Daoy (cell line): ENCODE measurements at places on chromosomes 3 and 15. TPM values are rescaled to one million over a fixed set of nuclear protein-coding genes. Genes with fewer than 3 reads are reported as not detected.

DNA sequence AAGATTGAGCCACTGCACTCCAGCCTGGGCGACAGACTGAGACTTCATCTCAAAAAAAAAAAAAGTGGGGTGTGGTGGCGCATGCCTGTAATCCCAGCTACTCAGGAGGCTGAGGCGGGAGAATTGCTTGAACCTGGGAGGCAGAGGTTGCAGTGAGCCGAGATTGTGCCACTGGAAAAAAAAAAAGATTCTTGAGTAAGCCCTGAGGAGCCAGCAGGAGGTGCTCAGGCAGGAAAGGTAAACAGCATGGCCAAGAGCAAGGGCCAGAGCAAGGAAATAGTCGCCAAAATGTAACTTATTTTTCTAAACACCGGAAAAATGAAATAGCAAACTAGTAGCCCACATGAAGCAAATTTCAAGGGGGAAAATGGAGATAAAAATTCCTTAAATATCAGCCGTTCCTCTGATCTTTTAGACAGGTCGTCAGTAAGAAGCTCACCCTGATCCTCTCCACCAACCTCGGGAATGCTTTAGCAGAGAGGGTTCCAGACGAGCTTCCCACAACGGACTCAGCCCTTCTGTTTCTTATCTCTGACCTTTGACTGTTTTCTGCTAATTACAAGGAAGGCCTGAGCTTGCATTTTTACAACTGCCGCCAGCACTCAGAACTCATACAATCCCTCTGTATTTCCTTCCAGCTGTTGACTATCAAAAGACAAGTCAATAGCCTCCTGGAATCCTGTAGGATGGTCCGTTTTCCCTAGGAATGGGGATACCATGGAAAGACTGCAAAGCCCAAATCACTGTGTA is 45.0 kb upstream of the AKAP13 start:
- DNase-seq: no peak

Gene CHRNA7
- total RNA-seq: 2.5 and 4.7 TPM in 2 replicates

Gene STXBP5L
- 0.09 and 0.17 TPM in 2 replicates for total RNA-seq

GRCh38 chr3:122988508-122988907 is 39.1 kb downstream of the SEMA5B start:
- DNase-seq: no peak

DNA sequence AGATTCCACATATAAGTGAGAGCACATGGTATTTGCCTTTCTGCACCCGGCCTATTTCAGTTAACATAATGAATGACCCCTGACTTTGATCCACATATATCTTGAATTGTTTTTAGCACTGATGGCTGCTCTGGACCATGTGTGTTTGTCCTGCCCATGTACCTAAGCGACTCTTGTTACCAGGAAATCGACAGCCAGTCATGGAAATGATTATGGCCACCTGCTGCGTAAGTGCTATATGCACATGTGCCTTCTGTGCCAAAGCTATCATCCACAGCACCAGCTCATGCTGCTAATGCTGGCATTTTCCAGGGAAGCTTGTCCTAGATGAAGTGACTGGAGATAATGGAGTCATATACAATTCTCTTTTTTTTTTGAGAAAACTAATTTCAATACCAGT is 103.7 kb downstream of the PEX5L start:
- DNase-seq: no peak

- no peak for DNase-seq
These were observed 166.1 kb downstream of the LRRK1 start for GRCh38 chr15:101085311-101085700.

- DNase-seq: no peak
These were observed 3.0 kb downstream of the SELENOT start for GRCh38 chr3:150605998-150606641.

- DNase-seq: no peak
These were observed 234.8 kb upstream of the ARPP21 start for GRCh38 chr3:35404571-35404970.

GRCh38 chr3:101203411-101203810 is 117.0 kb downstream of the IMPG2 start:
- peak; percentile 29 for DNase-seq

Gene CD86
- 0.15 and 0.29 TPM in 2 replicates for total RNA-seq

DNA sequence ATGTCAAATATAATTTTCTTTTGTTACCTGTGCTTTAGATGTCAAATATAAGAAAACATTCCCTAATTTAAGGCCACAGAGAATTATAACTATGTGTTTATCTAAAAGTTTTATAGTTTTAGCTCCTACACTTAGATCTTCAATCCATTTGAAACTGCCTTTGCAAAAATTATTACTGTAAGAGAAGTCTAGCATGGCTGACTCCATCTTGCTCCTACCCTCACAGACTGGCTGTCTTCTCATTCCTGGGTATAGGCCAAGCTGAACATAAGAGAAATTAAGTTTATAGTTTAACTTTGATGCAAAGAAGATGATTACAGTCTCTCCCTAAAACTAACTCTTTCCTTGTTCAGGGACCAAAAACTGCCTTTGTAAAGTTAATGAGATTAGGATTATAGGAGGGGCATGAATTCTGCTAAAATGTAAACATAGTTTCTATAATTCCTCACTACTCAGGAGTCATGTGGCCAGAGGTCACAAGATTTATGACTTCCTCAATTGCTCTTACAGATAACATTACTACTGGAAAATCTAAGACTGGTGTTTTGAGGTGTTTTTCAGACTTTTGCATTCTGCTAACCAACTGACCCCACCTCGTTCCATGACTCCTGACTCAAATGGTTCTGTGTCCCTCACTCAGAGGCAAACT is 184.0 kb downstream of the BCHE start:
- DNase-seq: no peak

- peak; percentile 17 for DNase-seq
These were observed 20.8 kb downstream of the DPH3 start for GRCh38 chr3:16243706-16244490.

GRCh38 chr3:356952-357351 is 160.4 kb downstream of the CHL1 start:
- no peak for DNase-seq

- no peak for DNase-seq
These were observed 10.5 kb downstream of the LTF start for GRCh38 chr3:46454209-46454595.

Gene PLA2G4D
- not detected in 2 replicates for total RNA-seq

Gene GRM7
- total RNA-seq: not detected in 2 replicates

Gene ECE2
- not detected in 2 replicates for total RNA-seq

Gene CIDEC
- total RNA-seq: not detected in 2 replicates

- no peak for DNase-seq
These were observed 111.0 kb downstream of the LRRK1 start for GRCh38 chr15:101029971-101030661.

GRCh38 chr3:139522421-139522820 is 17.1 kb downstream of the RBP1 start:
- DNase-seq: no peak

GRCh38 chr15:68158046-68158628 is 47.0 kb downstream of the CALML4 start:
- DNase-seq: no peak

GRCh38 chr3:101913168-101913567 is 63.9 kb downstream of the NFKBIZ start:
- no peak for DNase-seq

- DNase-seq: no peak
These were observed 76.9 kb downstream of the SAMMSON start for GRCh38 chr3:70076396-70076795.

- DNase-seq: peak; percentile 22
These were observed 20.4 kb downstream of the HACD3 start for GRCh38 chr15:65550681-65551098.

GRCh38 chr15:29937956-29938355 is 115.7 kb upstream of the TJP1 start:
- DNase-seq: peak; percentile 59

Gene ARNT2
- total RNA-seq: 7.8 and 8.0 TPM in 2 replicates

Gene P4HTM
- 11.1 and 23.2 TPM in 2 replicates for total RNA-seq

GRCh38 chr15:49286649-49287404 is 116.8 kb downstream of the GALK2 start:
- no peak for DNase-seq

Gene PSTPIP1
- total RNA-seq: 0.11 TPM in 1 of 2 replicates, not detected in the other

DNA sequence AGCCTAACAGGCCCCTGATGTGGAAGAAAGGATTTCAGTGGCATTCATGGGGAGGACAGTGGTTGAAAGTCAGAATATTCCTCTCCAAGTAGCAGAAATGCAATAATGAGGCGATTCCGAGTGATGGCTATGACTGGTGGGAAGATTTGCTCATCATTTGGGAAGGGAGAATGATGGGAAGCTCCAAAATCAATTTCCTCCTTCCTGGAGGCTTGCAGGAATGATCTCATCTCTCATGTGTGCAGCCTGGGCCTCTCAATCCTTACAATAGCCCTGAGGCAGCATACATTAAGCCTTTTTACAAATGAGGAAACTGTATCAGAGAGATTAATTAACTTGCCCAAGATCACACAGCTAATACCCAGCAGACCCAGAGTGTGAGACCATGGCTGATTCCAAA is 58.7 kb downstream of the BOC start:
- DNase-seq: no peak

- peak; percentile 97 for DNase-seq
These were observed 101.4 kb downstream of the FNDC3B start for GRCh38 chr3:172140499-172141391.

DNA sequence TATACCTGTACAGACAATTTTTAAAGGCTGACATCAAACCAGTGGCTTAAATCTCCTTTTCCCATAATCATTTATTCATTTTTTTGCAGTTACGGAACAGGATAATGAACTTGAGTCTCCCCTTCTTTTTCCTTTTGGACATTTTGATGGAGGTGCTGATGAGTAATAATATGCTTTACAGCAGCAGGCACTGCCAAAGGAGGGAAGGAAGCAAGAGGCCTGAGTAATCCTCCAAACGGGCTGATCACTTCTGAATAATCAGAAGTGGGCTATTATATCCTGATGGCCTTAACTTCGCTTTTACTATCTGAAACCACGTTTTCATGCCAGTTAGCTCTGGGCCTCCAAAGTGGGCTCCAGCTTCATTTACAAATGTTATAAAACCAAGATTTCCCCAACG is 527.2 kb downstream of the FOXP1 start:
- peak; percentile 62 for DNase-seq

DNA sequence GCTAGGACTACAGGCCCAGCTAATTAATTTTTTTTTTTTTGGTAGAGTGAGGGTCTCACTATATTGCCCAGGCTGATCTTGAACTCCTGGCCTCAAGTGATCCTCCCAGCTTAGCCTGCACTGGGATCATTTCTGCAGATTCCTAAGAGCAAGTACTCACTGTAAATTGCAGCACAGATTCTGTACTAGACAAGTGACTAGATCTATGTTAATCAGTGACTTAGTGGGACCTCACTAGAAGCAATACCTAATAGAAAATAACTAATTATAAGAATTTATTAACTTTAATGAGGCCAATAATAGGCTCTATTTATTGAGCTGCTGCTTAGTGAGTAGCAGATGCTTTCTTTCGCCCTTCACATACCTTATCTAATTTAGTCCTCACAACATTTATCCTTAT is 10.6 kb upstream of the UTS2B start:
- no peak for DNase-seq

Gene C15orf62
- 0.40 TPM in 1 of 2 replicates, not detected in the other for total RNA-seq

Gene GASK1A
- 0.11 TPM in 1 of 2 replicates, not detected in the other for total RNA-seq
